ENCODE measurements at places on chromosomes 7 and 10.

DNA sequence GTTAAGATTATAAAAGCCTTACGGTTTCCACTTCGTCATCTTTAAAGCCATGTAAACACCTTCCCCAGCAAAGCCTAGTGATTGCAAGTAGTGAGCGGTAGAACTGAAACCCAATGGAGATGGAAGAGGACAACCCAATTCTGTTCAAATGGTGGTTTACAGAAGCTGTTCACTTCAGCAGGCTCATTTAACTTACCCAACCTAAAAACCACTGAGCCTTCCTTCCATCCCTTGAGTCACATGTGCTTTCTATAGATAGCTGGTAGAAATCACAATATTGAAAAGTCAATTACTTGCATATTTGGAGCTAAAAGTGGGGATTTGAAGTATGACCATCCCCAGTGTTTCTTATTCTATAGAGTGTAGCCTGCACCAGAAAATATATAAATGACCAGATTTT lies 667.7 kb downstream of the SUGCT start:
- DNase-seq, result no peak

DNA sequence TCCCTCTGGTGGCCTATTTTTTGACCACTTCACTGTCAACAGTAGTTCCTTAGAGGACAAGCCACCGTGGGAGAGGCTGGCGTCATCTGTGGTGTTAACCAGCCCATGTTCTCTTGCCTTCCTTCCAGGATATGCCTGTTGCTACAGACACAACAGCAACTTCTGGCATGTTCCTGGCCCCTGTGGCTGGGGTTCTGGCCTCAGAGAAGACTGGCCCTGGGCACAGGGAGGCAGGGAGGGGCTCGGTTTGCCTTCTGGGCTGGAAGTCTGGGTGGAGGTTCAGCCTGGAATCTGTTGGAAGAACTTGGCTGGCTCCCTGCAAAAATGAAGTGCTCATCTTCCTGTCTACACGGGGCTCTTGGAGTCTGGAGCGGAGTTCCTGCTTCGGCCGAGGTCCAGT lies 25.7 kb downstream of the GOLGA7B start:
- no peak for DNase-seq

- DNase-seq, result no peak
Measured at GRCh38 chr7:142819530-142819929, 35.3 kb upstream of the EPHB6 start.

DNA sequence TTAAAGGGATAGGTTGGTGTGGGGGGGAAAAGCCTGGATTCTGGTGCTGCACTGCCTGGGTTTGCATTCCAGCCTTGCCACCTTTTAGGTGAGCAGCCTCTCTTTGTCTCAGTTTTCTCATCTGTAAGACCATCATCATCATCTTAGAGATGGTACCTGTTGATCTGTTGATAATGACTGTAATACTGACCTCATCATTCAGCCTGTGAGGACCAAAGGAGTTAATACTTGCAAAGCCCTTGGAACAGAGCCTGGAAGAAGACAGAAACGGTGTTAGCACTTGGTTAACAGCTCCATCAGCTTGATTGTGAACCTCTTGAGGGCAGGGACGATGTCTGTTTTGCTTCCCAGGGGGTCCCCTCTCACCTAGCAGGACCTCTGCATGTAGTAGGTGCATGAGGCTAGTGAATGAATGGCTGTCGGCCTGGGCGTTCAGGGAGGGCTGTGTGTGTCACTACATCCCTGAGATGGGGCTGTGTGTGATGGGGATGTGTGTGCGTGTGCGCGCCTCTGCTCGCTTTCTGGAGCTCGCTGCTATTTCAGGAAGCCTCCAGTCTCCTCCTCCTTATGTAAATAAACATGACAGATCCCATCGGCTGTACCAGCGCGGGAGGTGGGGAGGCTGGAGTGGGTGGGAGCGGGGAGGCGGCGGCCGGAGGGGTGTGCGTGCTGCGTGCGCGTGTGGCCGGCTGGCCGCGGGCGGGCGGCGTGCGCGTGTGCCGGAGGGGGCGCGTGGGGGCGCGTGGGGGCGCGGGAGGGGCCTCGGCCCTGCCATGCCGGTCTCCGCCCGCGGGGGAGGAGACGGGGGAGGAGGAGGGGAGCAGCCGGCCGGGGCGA lies 61.2 kb downstream of the NEURL1 start:
- DNase-seq, result peak; percentile 38

GRCh38 chr7:105698531-105698930 lies 117.2 kb upstream of the EFCAB10 start:
- no peak for DNase-seq

DNA sequence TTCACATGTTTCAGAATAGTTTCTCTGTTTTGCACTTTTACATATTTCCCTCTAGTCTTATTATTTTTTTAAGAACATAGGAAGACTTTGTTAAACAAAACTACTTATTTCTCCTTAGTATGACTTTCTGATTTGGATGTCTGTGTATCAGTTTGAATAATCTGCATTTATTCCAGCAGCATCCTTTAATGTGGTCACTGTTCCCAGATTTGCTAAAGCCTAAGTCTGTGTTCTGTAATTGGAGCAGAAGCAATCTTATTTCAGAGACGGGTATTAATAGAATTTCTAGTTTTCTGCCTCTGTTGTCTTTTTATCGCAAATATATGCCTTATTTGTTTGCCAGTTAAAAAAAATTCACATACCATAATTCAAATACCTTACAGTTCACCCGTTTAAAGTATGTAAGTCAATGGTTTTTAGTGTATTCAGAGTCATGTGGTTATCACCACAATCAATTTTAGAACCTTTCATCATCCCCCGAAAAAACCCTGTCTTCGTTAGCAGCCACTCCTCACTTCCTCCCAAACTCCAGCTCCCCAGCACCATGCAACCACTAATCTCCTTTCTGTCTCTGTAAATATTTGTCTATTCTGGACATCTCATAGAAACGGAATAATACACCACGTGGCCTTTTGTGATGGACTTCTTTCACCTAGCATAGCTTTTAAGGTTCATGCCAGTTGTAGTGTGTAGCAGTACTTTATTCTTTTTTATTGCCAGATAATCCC lies 58.7 kb downstream of the INPP5F start:
- peak; percentile 22 for DNase-seq

DNA sequence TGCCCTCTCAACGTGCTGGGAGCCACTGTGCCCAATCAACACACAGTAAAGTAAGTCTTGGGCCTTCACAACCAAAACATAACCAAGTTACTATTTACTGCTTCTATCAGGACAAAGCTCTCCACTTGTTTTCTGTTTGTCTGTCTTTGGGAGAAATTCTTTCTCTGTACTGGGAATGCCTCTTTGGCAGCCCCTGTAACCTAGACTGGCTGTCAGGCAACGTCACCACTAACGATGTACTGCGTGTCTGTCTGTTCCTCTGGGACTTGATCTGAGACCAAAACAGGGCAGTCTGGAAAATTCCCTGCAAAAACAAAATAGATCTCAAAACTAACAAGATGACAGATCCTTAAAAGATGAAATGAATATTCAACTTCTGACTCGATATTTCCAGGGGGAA lies 113.0 kb downstream of the SMURF1 start:
- no peak for DNase-seq

GRCh38 chr7:155550916-155551315 lies 4.6 kb upstream of the CNPY1 start:
- DNase-seq, result no peak

GRCh38 chr10:4763960-4764428 lies 62.0 kb upstream of the AKR1E2 start:
- no peak for DNase-seq

DNA sequence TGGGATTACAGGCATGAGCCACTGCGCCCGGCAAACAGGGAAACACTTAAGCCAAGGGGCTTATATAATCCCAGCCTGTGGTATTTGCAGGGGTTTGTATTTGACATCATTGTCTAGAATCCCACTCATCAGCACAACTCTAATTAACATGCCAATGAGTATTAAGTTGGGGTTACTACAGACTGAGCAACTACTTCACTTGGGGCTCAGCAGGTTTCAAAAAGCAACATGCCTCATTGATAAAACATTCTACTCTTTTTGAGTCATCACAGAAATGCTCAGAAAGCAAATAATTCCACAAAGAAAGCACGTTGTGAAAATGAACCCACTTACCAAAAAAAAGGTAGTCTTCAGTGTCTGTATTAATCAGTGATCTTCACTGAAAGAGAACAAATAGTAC lies 236.9 kb upstream of the CELF2 start:
- DNase-seq, result no peak

DNA sequence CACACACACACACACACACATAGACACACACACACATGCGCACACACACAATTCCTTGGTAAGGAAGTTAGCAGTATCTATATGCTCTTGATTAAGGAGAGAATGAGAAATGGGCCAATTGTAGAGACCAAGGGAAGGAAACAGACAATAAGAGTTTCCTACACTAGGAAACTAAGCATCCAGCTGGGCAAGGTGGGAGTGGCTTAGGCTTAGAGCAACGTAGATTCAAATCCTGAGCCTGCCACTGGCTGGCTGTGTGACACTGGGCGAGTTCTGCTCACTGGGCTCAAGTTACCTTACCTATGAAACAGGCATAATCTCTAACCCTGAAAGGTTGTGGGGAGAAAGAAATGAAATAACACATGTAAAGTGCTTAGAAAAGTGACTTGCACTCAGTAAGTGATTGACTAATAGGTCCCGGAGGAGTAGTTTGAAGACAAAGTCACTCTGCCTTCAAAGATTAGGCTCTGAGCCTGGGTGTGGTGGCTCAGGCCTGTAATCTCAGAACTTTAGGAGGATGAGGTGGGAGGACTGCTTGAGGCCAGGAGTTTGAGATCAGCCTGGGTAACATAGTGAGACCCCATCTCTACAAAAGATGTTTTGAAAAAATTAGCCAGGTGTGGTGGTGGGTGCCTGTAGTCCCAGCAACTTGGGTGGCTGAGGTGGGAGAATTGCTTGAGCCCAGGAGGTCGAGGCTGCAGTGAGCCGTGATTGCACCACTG lies 701.4 kb downstream of the PARD3 start:
- DNase-seq, result no peak

DNA sequence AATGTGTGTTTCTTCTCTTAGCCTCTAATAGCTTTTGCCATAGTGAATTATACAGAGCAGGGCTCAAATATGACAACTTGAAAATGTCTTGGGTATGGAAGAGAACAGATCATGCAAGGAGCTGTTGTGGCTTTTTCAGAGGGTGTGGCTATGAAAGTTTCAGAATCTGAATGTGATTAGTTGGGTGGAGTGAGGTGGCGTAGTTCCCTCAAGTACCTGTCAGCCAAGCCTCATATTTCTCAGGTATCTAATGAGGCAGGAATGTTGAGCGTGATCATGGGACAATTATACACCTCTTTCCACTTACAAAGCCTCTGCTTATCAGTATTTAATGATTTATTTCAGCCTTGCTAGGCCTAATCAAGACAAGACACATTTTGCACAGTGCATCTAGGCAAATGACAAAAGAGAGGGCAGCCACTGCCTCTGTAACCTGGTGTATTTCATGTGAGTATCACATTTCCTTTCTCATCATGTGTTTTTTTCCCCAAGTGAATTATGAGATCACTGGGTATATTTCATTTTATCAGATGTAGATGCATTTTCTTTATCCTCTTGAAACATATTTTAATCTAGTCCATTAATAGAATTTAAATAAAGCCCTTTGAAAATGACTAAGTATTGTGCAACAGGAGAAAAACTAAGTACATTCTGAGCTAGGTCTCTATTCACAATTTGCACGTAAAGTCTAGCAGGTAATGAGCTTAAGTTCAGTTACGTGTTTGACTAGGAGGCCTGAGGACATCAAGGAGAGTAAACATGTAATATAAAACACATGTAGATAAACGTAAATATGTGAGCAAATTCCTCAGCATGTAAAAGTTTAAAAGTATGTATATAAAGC lies 644.4 kb upstream of the IGFBP3 start:
- DNase-seq, result no peak

DNA sequence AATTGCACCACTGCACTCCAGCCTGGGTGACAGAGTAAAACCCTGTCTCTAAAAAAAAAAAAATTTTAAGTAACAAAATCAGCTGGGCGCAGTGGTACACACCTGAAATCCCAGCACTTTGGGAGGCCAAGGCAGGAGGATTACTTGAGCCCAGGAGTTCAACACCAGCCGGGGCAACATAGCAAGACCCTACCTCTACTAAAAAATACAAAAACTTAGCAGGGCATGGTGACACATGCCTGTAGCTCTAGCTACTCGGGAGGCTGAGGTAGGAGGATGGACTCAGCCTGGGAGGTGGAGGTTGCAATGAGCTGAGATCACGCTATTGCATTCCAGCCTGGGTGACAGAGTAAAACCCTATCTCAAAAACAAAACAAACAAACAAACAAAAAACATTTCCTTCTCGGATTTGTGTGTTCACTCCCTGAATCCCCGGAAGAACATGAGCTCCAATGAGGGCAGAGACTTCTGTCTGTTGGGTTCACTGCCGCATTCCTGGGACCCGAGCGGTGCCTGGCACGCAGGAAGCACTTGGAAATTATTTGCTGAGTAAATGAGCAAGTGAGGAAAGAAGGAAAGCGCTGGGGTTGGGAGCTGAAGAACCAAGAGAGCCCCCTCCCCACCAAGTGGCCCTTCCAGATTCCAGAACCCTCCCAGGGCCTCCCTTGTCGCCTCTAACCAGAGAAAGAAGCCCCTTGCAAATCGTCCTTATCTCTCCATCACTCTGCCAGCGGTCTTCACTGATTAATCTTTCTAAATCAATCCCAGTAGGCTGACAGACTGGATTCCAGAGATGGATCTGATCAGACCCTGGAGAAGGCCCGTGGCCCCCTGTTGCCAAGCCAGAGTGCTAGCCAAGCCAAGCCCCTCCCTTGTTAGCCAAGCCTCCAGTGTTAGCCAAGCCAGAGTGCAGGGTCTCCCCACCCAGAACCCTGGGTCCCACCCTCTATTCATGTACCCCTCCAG lies 6.2 kb downstream of the TNRC18 start:
- no peak for DNase-seq

All from activated naive CD4-positive, alpha-beta T cell treated with anti-CD3 and anti-CD28 coated beads for 36 hours (primary cell).